ENCODE measurements at places on chromosomes 3 and 15.

- DNase-seq: no peak
These were observed 32.6 kb downstream of the EIF2AK4 start for GRCh38 chr15:39966521-39966920.

DNA sequence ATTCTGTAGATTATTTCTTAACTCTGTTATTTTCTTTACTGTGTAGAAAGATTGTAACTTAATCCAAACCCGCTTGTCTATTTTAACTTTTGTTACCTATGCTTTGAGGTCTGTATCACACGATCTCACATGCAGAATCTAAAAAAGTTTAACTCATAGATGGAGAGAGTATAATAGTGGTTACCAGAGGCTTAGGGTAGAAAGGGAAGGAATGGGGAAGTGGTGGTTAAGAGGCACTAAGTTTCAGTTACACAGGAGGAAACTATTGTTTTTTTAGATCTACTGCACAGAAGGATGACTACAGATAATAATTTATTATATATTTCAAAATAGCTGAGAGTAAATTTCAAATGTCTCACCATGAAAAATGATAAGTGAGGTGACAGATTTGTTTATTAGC, 515.2 kb downstream of the RSL24D1 start:
- DNase-seq: no peak

- peak; percentile 68 for DNase-seq
These were observed 18.4 kb downstream of the KLF13 start for GRCh38 chr15:31344823-31345605.

DNA sequence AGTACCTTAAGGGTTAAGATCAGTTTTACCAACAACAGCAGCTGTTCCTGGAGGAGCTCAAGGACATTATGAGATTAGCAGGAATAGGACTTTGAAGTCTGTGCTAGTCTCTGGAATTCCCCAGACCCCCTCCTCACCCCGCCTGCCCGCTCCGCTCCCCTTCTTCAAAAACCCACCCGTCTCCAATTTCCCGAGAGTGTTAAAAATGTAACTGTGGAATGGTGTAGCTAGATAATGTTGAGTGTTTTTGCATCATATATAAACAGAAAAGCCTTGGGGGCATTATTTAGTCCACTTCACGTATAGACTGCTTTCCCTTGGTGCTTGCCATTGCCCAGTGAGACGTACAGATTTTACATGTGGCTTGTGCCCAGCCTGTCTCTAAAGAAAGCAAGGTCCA, 65.0 kb upstream of the SEMA6D start:
- DNase-seq: no peak

GRCh38 chr3:36937492-36937891, 7.4 kb downstream of the TRANK1 start:
- DNase-seq: no peak

GRCh38 chr3:32240159-32240545, 1.7 kb downstream of the CMTM8 start:
- no peak for DNase-seq

- DNase-seq: no peak
These were observed 59.2 kb upstream of the C15orf39 start for GRCh38 chr15:75142499-75142898.

- DNase-seq: no peak
These were observed 79.2 kb downstream of the EFL1 start for GRCh38 chr15:82183121-82184031.

GRCh38 chr15:40420071-40420713, 14.6 kb downstream of the IVD start:
- DNase-seq: no peak

DNA sequence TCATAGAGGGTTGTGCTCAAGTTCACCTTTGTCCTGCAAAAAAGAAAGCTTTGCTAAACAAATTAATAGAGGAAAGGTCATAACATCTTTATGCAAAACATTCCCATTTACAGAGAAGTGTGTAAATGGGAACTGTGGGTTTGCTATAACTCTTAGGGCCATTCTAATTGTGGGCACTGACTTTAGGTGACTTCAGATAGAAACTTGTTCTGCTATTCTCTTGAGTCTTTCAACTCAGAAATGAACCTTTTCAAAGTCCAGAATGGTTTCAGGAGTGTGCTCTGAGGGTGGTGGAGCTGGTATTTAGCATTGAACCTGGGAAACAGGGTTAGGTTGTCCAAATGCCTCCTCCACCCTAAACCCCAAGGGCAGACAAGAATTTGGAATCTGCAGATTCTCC, 34.0 kb downstream of the SPTSSB start:
- no peak for DNase-seq

DNA sequence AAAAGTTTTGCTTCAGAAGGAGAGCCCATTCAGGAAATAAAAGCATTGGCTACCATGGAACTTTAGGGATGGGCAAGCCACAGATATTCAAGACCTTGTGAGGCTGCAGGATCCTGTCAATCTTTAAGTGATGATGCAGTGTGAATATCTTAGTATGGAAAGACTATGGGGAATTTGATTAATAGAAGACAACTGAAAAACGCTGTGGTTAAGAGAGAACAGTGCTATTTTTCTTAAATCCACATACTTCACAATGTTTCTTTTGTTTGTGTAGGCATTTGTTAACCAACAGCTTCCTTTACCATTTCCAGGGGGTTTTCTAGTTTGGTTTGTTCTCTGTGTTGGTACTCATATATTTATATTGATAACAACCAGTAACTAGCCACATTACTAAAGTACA, 90.3 kb downstream of the TMEM212 start:
- no peak for DNase-seq

DNA sequence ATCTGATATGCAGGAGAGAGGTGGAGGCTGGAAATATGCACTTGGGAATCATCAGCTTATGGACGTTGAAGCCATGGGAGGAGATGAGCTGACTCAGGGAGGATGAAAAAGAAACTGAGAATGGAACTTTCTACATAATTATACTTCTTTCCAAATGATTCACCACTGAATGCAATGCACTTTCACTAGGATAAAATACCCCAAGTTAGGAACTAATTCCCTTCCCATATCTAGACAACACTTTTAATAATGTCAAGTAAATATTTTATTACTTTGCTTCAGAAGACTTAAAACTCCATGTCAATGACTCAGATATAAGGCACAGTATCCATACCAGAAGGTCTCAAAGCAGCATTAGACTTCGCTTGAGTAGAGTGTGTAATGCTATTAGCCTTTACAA, 24.2 kb downstream of the NPTN start:
- DNase-seq: no peak

GRCh38 chr3:195566797-195567196, 16.9 kb downstream of the APOD start:
- no peak for DNase-seq

DNA sequence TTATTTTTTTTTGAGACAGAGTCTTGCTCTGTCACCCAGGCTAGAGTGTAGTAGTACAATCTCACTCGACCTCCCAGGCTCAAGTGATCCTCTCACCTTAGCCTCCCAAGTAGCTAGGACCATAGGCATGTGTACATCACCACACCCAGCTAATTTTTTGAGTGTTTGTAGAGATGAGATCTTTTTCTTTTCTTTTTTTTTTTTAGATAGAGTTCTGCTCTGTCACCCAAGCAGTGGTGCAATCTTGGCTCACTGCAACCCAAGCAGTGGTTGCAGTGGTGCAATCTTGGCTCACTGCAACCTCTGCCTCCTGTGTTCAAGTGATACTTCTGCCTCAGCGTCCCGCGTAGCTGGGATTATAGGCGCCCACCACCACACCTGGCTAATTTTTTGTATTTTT, 5.2 kb downstream of the CEP97 start:
- no peak for DNase-seq

- DNase-seq: no peak
These were observed 293.3 kb upstream of the RGMA start for GRCh38 chr15:93382200-93382820.

Measured in RWPE2 (cell line).